ENCODE measurements at places on chromosomes 5 and 9.

- DNase-seq = no peak
Measured at GRCh38 chr9:19641046-19641445, 147.8 kb downstream of the SLC24A2 start.

DNA sequence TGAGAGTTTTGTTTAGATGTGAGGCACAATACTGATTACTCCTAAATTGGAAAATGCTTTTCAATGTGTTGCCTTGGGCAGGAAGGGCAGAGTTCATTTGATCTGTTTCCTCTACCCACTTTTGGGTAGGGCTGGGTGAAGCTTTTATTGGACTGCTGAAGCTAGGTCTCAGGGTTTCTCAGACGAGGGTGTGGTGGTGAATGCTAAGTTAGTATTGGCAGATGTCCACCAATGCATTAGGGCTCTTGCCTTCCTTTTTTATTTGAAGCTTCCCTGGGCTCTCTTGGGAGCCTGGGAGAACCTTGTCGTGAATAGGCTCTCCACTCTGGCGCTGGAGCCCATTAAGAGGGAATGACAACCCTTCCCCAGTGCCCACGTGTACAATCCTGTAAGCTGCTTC is 23.1 kb downstream of the SPTAN1 start:
- no peak for DNase-seq

DNA sequence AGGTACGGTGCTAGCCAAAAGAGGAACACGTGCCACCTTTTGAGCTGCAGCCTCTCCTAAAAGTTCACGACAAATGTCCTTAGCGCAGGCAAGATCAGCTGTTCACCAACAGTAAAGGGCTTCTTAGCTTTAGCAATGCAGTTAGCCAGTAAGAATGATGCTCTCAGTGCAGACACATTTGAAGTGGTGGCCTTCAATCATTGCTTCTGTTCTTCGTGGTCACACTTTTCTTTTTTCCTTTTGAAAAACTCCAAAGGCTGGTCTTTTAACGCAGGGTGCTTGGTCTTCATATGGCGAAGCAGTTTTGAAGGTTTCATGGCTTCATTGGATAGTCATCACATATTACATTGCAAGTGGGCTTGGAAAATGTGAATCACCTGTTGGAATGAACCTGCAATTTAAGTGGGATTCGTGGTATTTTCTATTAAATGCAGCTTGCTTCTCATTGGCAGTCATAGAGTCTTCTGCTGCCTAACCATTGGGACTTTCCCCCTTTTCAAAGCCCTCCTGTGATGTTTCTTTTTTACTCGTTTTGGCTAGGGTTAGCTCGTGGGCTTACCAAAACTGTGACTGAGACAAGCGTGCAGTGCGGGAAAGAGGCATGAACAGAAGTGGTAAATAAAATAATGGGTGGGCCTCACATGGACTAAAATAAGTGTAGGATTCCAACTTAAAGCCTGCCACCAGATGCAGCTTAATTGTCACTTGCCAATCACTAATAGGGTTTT is 100.9 kb downstream of the MRPL36 start:
- DNase-seq = no peak

GRCh38 chr5:155929112-155929511 is 397.9 kb upstream of the SGCD start:
- no peak for DNase-seq

DNA sequence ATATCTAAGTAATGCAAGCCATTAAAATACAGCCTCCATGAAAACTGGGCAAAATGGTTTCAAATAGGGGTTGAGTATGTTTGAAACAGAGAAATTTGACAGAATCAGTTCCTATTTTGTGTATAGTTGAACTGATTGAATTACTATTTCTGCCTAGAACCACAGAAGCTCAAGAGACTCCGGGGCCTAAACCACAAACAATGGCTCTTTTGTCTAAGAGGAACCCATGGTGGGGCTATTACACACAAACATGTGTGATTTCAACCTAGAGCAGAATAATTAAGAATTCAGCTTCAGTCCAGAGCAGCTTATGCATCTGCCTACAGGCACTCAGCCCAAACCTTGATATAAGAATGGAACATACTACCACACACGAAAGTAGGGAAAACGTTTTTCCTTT is 171.2 kb upstream of the MPDZ start:
- no peak for DNase-seq

DNA sequence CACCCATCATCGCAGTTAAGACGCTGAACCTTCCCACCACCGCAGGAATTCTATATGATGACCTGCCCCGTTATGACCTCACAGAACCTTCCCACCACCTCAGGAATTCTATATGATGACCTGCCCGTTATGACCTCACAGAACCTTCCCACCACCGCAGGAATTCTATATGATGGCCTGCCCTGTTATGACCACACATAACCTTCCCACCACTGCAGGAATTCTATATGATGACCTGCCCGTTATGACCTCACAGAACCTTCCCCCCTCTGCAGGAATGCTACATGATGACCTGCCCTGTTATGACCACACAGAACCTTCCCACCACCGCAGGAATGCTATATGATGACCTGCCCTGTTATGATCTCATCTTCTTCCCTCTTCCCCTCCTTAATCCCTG is 64.3 kb downstream of the IRX1 start:
- DNase-seq = no peak

GRCh38 chr9:72315089-72315509 is 49.9 kb downstream of the ZFAND5 start:
- peak; percentile 67 for DNase-seq

DNA sequence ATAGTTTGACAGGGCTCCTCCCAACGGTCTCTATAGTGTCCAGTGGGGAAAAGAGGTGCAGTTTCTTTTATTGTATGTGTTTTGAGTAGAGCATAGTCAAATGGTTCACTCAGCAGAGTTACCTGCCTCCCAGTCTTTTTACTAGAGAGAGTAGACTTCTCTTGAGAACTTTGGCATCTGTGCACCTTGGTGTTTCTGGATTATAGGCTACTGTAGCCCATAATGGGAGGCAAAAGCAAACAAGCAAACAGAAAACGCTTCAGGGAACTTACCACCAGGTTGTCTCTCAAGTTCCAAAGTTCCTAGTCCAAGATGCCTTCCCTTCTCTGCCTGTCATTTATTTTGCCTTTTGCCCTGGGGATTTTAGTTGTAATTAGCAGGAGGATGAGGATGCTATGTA is 26.2 kb downstream of the INVS start:
- no peak for DNase-seq

DNA sequence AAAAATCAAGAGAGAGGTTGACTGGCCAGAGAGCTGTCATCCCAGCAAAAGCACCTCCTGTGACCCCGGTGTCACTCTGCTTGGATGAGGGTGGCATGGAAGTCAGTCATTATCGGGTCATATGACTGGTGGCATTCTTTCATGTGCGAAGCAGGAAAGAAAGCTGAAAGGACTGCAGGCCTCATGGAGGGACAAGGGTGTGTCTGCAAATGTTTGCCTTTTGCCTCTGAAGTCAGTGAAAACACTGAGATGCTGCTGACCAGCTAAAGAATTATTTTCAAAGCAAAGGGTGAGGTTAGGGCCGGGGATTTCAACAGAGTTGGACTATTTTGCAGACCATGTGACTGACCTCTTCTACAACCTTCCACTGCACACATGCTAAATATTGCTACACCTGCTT is 298.3 kb downstream of the CSNK1G3 start:
- no peak for DNase-seq

GRCh38 chr5:55920784-55921183 is 69.6 kb downstream of the IL31RA start:
- DNase-seq = no peak

DNA sequence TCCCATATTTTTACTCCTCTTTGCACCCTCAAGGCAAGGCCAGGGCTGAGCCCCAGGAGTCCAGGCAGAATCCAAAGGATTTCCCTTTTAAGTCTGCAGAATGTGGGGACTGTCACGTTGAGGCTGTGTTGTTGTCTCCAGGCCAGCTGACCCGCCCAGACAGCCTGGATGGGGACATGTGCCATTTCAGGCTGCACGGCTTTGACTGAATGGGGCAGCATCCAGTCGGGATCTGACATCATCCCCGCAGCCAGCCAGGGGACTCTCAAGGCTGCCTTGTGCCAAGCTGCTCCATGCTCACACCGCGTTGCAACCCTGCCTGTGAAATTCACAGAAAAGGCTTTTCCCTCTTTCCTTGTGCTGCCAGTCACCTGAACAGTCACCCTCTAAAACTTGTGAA is 2.2 kb upstream of the ZNF366 start:
- no peak for DNase-seq

GRCh38 chr5:147963948-147964693 is 57.8 kb upstream of the C5orf46 start:
- no peak for DNase-seq

DNA sequence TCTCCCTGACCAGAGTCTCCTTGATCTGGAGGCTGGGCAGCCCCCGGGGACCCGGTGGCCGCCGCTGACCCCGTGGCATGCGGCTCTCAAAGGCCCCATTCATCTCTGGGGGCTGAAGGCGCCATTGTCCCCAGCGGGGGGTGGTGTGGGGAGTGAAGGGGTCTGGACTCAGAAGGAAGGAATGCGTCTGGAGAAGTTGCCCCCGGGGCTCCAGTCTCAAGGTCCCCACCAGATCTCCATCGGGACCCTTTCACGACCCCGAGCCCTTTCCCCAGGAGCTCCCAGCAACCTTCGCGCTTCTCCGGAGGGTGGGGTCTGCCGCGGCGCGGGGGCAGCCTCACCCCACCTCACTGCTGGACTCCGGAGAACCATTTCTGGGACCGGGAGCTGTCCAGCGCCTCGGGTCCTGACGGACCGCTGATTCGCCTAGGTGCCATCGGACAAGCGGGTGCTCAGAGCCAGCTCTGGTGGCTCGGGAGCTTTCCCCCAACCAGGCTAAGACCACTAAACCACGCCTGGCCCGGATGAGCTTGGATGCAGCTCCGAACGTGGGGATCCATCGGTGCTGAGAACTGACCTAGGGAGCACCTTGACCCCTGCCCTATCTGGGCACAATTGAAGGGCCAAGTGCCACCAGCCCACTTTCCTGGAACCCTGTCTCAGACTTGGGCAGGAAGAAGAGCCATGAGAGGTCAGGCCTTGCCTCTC is 5.1 kb upstream of the PCDH1 start:
- DNase-seq = no peak

DNA sequence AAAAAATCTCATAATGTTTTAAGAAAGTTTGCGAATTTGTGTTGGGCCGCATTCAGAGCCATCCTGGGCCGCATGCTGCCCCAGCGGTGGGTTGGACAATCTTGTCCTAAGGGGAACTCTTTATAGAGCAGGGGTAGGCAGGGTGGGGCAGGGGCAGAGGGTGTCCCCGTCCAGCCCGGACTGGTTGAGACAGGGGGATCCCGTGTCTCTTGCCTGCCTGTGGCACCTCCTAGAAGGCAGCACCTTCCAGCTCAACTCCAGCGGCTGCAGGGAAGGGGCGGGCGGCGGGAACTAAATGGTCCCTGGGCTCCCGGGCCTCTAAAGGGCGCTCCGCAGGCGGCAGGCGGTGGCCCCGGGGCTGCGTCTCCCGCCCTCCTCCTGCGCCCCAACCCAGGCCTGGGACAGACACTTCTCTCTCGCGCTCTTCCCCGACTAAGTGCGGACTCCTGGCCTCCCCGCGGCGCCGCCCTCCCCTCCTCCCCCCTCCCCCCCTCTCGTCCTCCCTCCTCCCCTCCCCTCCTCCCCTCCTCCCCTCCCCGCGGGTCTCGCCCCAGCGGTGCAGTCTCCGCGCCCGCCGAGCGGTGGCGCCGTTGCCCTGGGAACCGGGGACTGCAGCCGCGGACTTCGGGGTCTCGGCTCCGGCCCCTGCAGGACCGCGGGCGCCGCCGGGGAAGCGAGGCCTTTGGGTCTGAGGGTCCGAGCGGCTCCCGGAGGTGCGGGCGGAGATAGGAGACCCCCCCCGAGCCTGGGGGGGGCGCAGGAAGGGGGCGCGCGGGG is 132.6 kb downstream of the MRPL36 start:
- no peak for DNase-seq

- DNase-seq = no peak
Measured at GRCh38 chr9:93954434-93955061, 607 bp downstream of the BARX1 start.
